ENCODE measurements at places on chromosomes 5 and 9. TPM values are rescaled to one million over a fixed set of nuclear protein-coding genes. Genes with fewer than 3 reads are reported as not detected.

The ADAMTS16 gene
- total RNA-seq, result 4.9 TPM

The C9orf153 gene
- total RNA-seq, result 1.2 TPM

The NUTM2G gene
- not detected for total RNA-seq

The UBAP2 gene
- total RNA-seq, result 43.2 TPM

The ANKRD20A1 gene
- 7.1 TPM for total RNA-seq

The ACSL6 gene
- 73.4 TPM for total RNA-seq

The IL9 gene
- not detected for total RNA-seq

The TAF11L5 gene
- total RNA-seq, result not detected

The MAMDC4 gene
- 8.2 TPM for total RNA-seq

The SRA1 gene
- 20.5 TPM for total RNA-seq

The FAM174A gene
- total RNA-seq, result 29.2 TPM

The EGR1 gene
- total RNA-seq, result 20.6 TPM

The OXCT1 gene
- total RNA-seq, result 51.8 TPM

The PNPLA7 gene
- 3.0 TPM for total RNA-seq

The KIF24 gene
- total RNA-seq, result 4.3 TPM

The TMEM232 gene
- total RNA-seq, result 11.8 TPM

The SPEF2 gene
- 31.1 TPM for total RNA-seq

The FUBP3 gene
- total RNA-seq, result 72.3 TPM

The IFNB1 gene
- total RNA-seq, result not detected

The KIAA1958 gene
- 36.6 TPM for total RNA-seq

Measured in camera-type eye (tissue), 1 donor.